A549 treated with ZK216348 at 1 μM for 4 hours (cell line): ENCODE measurements at places on chromosomes 13 and 19. TPM values are rescaled to one million over a fixed set of nuclear protein-coding genes. Genes with fewer than 3 reads are reported as not detected.

Gene HSH2D
- total RNA-seq: 0.11 to 0.19 TPM in 2 of 5 replicates, not detected in the others

Gene GNA15
- 0.08 to 0.14 TPM in 2 of 5 replicates, not detected in the others for total RNA-seq

Gene NDUFA11
- total RNA-seq: 164 to 293 TPM (median 272 TPM) in 5 replicates

Gene PLIN4
- 0.19 to 0.28 TPM (median 0.23 TPM) in 5 replicates for total RNA-seq

Gene RDH8
- 0.31 to 0.40 TPM (median 0.36 TPM) in 4 of 5 replicates, not detected in the other for total RNA-seq

Gene TPTE2
- total RNA-seq: not detected in 5 replicates

Gene FGF22
- 0.21 to 1.0 TPM (median 0.87 TPM) in 5 replicates for total RNA-seq

Gene CASP14
- not detected in 5 replicates for total RNA-seq

Gene TSPAN16
- total RNA-seq: not detected in 5 replicates

Gene TMEM59L
- 5.8 to 6.2 TPM (median 6.0 TPM) in 5 replicates for total RNA-seq

Gene TMEM190
- 1.2 to 2.3 TPM (median 1.3 TPM) in 5 replicates for total RNA-seq

Gene C13orf42
- not detected in 5 replicates for total RNA-seq
